ENCODE measurements at places on chromosomes 5 and 9.

DNA sequence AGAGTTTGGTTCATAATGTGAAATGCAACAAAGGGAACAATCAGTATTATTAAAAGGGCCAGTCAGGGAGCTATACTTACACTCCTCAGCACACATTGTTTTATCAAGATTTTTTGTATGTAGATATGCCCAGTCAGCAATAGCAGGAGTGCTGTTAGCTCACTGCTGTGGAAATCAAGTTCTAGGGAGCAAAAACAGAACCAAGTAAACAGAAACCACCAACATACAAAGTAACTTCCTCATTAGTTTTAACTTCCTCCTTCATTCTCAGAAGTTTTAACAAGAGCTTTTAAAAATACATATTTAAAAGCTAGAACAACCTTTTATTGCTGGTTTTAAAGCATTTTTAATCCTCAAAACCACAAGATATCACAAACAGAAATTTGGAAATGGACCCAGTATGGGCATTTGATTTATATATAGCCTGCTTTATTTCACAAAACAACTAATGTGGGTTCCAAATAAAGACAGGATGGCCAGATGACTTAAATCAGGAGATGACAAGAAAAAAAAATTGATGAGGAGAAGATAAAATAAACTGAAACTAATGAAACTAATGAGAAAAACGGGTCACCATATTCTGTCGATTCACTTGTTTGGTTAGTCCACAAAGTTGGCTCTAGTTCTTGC lies 178.5 kb downstream of the ADAMTS12 start:
- DNase-seq, result no peak

DNA sequence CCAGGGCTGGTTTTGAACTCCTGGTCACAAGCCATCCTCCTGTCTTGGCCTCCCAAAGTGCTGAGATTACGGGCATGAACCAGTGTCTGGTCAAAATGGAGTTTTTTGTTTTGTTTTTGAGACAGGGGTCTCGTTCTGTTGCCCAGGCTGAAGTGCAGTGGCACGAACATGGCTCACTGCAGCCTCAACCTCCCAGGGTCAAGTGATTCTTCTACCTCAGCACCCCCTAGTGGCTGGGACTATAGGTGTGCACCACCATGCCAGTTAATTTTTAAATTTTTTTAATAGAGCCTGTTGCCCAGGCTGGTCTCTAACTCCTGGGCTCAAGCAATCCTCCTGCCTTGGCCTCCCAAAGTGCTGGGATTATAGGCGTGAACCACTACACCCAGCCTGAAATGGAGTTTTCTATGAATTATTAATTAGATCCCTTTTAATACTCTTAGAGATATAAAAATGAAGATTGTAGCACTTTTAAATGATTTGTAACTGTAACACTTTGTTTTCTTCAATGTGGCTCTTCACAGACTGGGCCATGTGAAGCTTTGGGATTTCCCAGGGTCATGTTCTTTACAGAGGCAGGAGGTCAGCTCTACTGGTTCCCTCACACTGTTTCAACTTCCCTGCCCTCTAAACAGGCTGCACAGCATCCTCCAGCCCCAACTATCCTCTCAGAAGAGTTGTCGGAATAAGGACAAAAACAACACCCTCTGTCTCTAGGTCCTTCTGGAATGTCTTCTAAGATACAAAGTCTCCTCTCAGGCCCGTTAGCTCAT lies 32.7 kb upstream of the SPARC start:
- peak; percentile 44 for DNase-seq

DNA sequence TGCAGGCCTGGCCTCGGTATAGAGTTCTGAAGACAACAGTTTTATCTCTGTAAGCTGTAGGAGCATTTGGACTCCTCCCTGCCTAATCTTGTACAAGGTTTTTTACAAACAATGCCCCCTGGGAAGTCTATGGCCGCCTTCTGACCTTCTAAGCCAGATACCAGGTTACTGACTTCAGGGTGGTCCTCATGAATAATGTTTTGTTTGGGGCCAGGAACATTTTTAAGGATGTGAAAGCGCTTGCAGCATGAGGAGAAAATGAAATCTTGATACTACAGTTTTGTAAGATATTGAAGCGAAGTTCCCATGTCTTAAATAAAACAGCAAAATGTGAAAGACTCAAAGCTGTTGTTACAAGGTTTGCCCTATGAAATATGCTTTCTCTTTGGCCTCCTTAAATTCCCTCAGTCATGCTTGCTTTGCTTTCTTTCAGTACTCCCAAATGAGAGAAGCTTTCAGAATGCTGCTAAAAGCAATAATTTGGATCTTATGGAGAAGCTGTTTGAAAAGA lies 5.2 kb downstream of the ANKDD1B start:
- DNase-seq, result no peak

GRCh38 chr9:95264954-95265615 lies 52.4 kb downstream of the FANCC start:
- DNase-seq, result peak; percentile 36

- DNase-seq, result no peak
These were observed 6.2 kb downstream of the PHF2 start for GRCh38 chr9:93582550-93582949.

DNA sequence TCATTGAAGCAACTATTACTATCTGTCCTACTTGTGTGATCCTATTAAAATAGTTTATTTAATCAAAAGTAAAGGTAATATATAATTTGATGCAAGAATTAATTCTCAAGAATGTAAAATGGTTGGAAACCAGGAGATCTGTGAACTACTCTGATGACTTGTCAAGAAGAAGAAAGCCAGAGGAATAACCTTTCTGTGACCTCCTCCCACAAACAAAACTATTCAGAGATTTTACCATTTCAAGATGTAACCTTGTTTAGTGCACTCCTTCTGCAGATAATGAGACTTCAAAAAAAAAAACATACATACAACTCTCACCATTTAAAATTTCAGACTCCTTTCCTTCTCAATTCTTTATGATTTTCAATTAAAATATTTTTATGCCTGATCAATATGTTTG lies 79.5 kb downstream of the RFX3 start:
- no peak for DNase-seq

All from kidney tubule cell (primary cell).